Spinal cord (tissue), 10 donors: ENCODE measurements at places on chromosomes 12 and 14.

- H3K36me3 ChIP-seq, result no peaks in the 10 kb centered on the region
- H3K27me3 ChIP-seq, result no peaks in the 10 kb centered on the region
- no peak overlapping the region for H3K4me3 ChIP-seq
- H3K4me1 ChIP-seq, result no peaks in the 10 kb centered on the region
- H3K27ac ChIP-seq, result no peak overlapping the region
- no peak for DNase-seq
Measured at GRCh38 chr14:30402846-30403245, 156.1 kb upstream of the G2E3 start.

- H3K36me3 ChIP-seq, result no peaks in the 10 kb centered on the region
- peaks cover 5% of the 10 kb centered on the region for H3K4me1 ChIP-seq
- no peaks in the 10 kb centered on the region for H3K27me3 ChIP-seq
- no peak overlapping the region for H3K27ac ChIP-seq
- no peak overlapping the region for H3K4me3 ChIP-seq
Measured at GRCh38 chr12:47867495-47867941, 37.3 kb downstream of the VDR start.

- H3K27me3 ChIP-seq, result no peaks in the 10 kb centered on the region
- H3K4me3 ChIP-seq, result no peak overlapping the region
Measured at GRCh38 chr14:69319911-69320310, 60.0 kb downstream of the GALNT16 start.

DNA sequence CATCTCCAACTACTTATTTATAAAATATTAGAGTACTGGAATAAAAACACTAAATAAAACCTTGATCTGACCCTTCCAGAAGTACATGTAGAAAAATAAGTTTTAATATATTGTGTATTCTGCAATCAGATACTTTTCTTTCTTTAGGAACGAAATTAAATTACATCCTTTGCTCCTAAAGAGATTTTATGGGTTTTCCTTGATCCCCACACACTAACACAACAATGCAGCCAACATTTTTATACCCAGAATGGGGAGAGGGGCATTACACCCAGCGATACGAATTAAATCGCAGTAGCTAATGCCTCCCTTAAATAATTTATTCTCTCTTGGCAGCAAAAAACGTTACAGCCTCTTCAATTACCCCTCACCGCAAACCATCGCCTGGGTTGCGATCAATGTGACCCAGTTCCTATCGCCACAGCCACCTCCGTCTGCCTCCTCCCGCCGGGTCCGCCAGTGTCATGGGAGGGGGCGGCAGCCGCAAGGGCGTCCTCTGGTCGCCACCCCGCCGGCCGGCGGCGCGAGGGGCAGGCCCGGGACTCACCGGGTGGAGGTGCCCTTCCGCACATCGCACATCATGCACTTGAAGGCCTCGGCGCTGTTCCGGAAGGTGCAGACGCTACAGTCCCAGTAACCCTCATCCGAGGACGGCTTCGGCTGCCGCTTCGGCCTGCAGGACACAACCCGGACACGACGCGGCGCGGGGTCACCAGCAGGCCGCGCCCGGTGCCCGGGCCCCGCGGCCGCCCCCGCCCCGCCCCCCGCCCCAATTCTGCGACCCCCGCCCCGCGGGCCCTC is 796 bp downstream of the YAF2 start:
- peak; percentile 59 for DNase-seq
- peak overlapping the region; percentile 44 for H3K4me3 ChIP-seq

- H3K4me3 ChIP-seq, result no peak overlapping the region
- H3K27me3 ChIP-seq, result no peaks in the 10 kb centered on the region
- H3K4me1 ChIP-seq, result no peaks in the 10 kb centered on the region
- H3K27ac ChIP-seq, result no peak overlapping the region
- H3K36me3 ChIP-seq, result no peaks in the 10 kb centered on the region
Measured at GRCh38 chr12:71312768-71313403, 126.7 kb upstream of the LGR5 start.

DNA sequence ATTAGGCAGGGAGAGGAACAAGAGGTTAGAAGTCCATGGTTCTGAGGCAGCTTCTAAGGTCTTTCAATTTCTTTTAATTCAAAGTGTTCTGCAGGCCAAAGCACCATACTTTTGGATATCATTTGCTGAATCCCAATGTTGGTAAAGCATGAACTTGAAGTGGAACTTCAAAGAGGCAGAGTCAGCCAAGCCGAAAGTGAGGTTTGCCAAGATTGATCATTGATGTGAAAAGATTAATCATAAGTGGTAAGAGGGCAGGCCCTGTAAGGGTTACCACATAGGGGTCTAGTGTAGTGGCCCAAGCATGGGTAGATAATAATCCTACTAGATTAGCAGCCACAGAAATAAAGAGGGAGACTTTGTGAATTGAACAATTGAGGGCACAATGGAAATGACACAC is 191.7 kb upstream of the DIO2 start:
- H3K36me3 ChIP-seq, result no peaks in the 10 kb centered on the region
- DNase-seq, result no peak
- no peak overlapping the region for H3K4me3 ChIP-seq

DNA sequence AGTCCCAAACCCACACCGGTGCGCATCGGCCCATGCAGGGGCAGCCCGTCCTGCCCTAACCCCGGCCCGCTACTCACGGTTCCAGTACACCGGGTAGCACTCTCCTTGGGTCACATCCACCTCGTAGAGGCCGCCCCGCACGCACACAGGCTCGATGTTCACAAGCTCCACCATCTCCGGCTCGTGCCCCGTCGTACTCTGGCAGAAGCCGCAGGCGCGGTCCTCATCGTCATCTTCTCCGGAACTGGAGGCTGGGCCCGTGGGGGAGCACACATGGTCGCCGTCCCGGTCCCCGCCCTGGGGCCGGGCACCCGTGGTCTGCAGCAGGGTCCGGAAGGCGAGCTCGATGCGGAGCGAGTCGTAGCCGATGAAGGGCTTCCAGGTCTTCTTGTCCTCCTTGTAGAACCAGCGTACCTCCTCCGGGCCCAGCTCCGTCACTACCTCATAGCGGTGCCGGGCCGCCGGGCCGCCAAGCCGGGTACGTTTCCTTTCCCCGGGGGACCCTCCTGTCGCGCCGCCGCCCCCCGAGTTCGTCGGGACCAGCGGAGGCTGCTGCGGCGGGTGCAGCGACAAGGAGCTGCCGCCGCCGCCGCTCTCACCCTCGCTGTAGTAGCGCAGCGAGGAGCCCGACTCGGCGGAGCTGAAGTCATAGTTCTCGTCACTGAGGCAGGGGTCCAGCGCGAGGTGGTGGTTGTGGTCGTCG is 788 bp downstream of the DDHD1 start:
- peak overlapping the region; percentile 76 for H3K27ac ChIP-seq
- H3K4me1 ChIP-seq, result peaks cover 12% of the 10 kb centered on the region
- H3K4me3 ChIP-seq, result peak overlapping the region; percentile 84
- H3K36me3 ChIP-seq, result no peaks in the 10 kb centered on the region

GRCh38 chr12:116926283-116927243 is 15.8 kb downstream of the FBXW8 start:
- H3K4me1 ChIP-seq, result peaks cover 3% of the 10 kb centered on the region
- no peak overlapping the region for H3K4me3 ChIP-seq
- H3K27me3 ChIP-seq, result no peaks in the 10 kb centered on the region
- H3K36me3 ChIP-seq, result peaks cover 14% of the 10 kb centered on the region
- DNase-seq, result peak; percentile 23
- no peak overlapping the region for H3K27ac ChIP-seq

DNA sequence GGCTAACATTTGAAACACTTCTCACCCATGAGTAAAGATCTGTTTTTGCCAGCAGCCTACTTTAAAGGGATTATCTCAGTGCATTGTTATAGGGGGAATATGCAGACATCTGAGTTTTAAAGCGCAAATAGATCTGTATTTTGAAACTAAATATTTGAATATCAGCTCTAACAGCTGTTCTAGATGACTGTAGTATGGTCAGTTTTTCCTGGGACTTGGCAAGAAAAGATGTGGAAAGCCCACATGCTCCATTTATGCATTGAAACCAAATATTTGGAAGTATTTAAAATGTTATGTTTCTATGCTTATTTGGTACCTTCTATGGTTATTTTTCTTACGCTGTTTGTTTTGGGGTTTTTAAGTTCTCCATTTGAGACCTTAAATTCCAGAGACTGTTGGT is 41.7 kb downstream of the RIC8B start:
- no peaks in the 10 kb centered on the region for H3K4me1 ChIP-seq
- H3K27me3 ChIP-seq, result no peaks in the 10 kb centered on the region
- no peaks in the 10 kb centered on the region for H3K36me3 ChIP-seq

DNA sequence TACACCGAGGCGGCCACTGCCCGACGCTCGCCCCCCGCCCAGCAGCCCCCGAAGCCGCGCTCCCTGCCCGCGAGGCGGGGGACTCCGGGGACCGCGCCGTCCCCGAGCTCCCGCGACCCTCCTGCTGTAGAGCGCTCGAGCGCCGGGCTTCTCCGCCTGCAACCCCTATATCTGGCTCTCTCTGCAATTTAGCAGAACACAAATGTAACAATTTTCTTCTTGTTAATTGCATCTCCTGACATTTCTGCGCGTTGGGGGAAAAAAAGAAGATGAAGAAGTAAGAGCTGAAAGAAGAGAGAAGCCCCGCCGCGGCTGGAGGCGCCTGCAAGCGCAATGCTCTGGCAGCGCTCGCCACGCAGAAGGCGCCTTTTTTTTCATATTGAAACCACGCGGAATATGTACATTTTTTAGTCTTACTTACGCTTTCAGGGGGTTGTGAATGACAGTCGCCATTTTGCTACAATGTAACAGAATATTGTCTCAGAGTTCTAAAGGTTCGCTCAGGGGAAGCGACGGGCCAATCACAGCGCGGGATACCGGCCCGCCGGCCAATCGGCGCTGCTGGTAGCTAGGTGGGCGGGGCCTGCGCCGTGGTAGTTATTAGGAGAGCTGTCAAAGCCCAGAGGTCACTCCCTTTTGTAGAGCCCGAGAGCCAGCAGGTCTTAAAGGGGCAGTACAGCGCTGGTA is at the start of gene DPF3:
Gene DPF3, minus strand, starts transcription at position 466 of the 687 bp plus-strand sequence. Its CDS starts 13 bp downstream, at position 453.
- H3K27ac ChIP-seq, result peak within 1 kb of the TSS; percentile 85
- H3K4me1 ChIP-seq, result peaks cover 27% of the 10 kb centered on the region
- peak within 1 kb of the TSS; percentile 84 for H3K4me3 ChIP-seq
- DNase-seq, result peak; percentile 88
- peaks cover 50% of the 10 kb centered on the region for H3K27me3 ChIP-seq

GRCh38 chr14:70779667-70780066 is 29.6 kb downstream of the MAP3K9 start:
- H3K4me3 ChIP-seq, result no peak overlapping the region
- DNase-seq, result no peak
- H3K27ac ChIP-seq, result no peak overlapping the region
- no peaks in the 10 kb centered on the region for H3K4me1 ChIP-seq
- no peaks in the 10 kb centered on the region for H3K27me3 ChIP-seq
- no peaks in the 10 kb centered on the region for H3K36me3 ChIP-seq

GRCh38 chr14:105987563-105987962 is 461.2 kb downstream of the TMEM121 start:
- no peaks in the 10 kb centered on the region for H3K27me3 ChIP-seq
- no peak overlapping the region for H3K27ac ChIP-seq
- no peak overlapping the region for H3K4me3 ChIP-seq
- H3K36me3 ChIP-seq, result no peaks in the 10 kb centered on the region
- DNase-seq, result no peak

DNA sequence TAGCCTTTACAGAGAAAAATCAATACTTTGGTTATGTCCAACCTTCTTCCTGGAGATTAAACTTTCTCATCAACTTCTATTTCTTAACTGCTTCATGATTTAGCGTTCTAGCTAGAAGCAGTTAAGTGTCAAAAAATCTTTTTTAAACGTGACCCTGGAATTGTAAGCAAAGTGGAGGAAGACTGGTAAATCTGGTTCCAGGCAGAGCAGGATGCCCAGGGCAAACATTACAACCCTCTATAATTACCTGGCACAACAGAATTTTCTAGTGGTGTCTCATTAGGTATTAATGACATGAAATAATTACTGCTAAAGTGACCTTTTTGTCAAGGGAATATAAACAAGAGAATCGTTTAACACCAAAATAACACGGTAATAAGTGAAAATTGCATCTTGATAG is 320.8 kb downstream of the MED13L start:
- H3K36me3 ChIP-seq, result peaks cover 9% of the 10 kb centered on the region
- no peak for DNase-seq
- H3K27me3 ChIP-seq, result no peaks in the 10 kb centered on the region
- no peak overlapping the region for H3K27ac ChIP-seq

- H3K4me3 ChIP-seq, result no peak overlapping the region
- H3K27me3 ChIP-seq, result no peaks in the 10 kb centered on the region
- H3K27ac ChIP-seq, result no peak overlapping the region
Measured at GRCh38 chr12:112314981-112315380, 67.2 kb downstream of the HECTD4 start.

DNA sequence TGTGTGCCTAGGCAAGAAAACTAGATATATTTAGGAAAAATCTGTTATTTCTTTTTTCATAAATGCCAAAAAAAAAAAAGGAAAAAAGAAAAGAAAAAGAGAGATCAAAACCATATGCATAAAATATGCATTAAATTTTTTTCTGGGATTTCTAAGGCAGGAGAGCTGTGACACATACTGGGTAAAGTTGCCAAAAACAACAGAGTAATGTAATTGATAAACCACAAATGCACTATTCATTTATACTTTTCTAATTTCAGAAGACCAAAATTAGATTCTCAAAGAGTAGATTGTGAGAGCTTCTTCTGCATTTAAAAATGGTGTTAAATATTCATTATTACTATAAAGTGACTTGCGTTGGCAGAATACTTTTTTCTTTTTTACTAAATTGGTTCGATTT is 673.8 kb upstream of the MGAT4C start:
- no peak for DNase-seq
- no peaks in the 10 kb centered on the region for H3K4me1 ChIP-seq
- no peak overlapping the region for H3K27ac ChIP-seq
- H3K27me3 ChIP-seq, result no peaks in the 10 kb centered on the region
- H3K36me3 ChIP-seq, result no peaks in the 10 kb centered on the region

DNA sequence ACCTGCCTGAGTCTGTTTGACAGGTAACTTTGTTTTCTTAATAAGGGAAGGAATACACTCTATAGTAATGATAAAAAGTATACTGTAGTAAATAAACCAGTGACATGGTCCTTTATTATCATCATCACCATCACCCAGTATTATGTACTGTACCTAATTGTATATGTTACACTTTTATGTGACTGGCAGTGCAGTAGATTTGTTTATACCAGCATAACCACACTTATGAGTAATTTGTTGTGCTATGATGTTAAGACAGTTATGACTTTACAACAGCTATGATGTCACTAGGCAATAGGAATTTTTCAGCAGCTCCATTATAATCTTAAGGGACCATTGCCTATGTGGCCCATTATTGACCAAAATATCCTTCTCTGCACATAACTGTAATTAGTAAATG is 155.0 kb downstream of the NUBPL start:
- DNase-seq, result no peak
- H3K4me1 ChIP-seq, result no peaks in the 10 kb centered on the region
- no peak overlapping the region for H3K27ac ChIP-seq
- no peak overlapping the region for H3K4me3 ChIP-seq

GRCh38 chr12:22412581-22412980 is 78.1 kb upstream of the ST8SIA1 start:
- no peaks in the 10 kb centered on the region for H3K36me3 ChIP-seq
- no peak overlapping the region for H3K4me3 ChIP-seq
- H3K4me1 ChIP-seq, result peaks cover 7% of the 10 kb centered on the region
- H3K27me3 ChIP-seq, result no peaks in the 10 kb centered on the region
